ENCODE measurements at places on chromosomes 4 and X. TPM values are rescaled to one million over a fixed set of nuclear protein-coding genes. Genes with fewer than 3 reads are reported as not detected.

GLRB gene
- total RNA-seq = not detected

CT45A3 gene
- total RNA-seq = not detected

AFP gene
- total RNA-seq = not detected

CXorf65 gene
- 7.5 TPM for total RNA-seq

RHOXF2 gene
- not detected for total RNA-seq

SHOX gene
- total RNA-seq = not detected

BMPR1B gene
- not detected for total RNA-seq

DNA sequence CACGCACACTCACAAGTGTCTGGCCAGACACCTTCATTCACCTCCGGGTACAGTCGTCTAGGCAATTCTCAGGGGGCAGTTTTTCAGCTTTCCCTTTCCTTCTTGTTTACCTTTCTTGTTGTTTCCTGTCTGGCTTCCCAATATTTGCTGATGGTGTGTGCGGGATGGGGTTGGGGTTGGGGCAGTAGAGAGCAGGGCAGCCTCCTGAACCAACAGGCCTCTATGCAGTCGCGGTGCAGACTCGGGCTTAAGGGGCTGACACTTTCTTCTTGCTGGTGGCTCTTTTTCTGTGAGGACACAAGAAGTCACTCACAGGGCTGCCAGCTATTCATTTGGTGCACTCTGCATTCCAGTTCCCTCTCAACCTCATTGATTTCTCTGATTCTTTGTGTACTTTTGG lies 56.4 kb downstream of the NBDY start:
- no peak for DNase-seq

GRCh38 chr4:141739636-141740035 lies 103.3 kb downstream of the IL15 start:
- no peak for DNase-seq

DNA sequence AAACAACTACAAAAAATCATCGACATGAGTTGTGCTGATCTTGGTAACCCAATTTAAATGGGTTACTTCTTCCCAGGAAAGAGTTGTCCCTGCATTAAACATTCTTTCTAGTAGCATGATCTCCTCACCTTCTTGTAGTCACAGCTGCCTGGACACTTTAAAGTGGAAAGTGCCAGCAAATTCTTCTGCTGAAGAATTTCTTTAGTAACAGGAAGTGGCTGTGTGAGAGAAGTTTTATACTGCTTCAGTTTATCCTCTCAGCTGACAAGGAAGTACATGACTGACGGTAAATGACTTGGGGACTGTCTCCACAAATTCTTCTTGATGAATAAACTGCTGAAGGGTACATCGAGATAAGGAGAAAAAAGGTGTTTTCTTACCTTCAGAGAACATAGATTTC lies 18.2 kb upstream of the TNIP3 start:
- DNase-seq = no peak

DNA sequence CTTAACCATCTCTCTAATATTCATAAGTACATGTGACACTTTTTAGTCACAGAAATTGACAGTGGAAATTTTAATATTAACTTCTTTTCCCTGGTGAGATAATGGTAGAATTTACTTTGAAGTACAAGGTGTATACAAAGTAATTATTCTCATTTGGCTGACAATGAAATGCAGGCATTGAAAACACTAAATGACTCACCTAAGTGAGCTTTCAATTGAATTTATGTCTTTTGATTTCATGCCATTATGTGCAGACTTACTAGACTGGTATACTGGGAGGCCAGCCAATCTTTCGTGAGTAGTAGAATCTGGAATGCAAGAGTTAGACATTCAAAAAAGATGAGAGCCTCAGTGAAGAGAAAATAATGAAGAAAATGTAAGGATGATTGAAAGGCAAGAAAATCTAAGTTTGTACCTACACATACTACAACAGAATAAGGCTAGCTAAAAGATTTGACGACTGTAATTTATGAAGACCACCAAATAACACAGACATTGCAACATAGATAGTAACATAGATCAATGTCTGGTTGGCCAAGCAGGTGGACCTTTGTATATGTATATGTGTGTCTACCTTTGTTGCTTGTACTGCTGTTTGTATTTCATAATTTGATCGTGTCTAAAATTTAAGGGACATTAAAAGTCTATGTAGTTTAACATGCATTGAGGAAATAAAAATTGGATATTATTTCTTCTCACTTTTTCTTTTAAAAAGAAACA lies 459.7 kb downstream of the IL15 start:
- DNase-seq = no peak

GRCh38 chrX:115067812-115068211 lies 50.4 kb upstream of the IL13RA2 start:
- no peak for DNase-seq

- no peak for DNase-seq
Observed at GRCh38 chr4:119598521-119598920, 30.1 kb downstream of the PDE5A start.

- no peak for DNase-seq
Observed at GRCh38 chr4:174275101-174275500, 8.4 kb downstream of the FBXO8 start.

DNA sequence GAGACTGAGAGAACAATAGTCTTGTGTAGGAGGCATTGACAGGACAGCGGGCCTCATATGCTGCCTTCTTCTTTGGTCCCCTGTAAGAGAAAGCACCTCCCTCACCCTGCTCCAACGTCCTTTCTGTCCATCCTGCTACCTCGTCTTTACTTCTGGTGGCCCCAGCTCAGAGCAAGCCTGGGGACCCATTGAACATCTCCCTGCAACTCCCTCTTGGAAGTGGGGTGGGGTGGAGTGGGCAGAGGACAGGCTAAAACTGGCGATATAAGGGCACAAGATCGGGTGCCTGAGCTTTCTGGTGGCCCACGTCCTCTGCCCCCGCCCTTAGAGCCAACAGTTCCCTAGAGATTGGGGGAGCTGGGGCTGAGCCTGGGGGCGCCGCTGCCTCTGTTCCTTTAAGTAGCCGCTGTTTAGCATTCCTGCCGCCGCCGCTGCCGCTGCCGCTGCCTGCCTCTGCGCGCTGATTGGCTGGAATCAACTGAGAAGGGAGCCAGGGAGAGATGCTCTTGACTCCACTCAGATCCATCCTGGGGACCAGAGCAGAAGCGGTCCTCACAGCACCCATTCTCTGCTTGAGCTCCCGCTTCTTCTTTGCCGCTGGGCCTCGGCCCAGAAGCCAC lies at the start of gene DLG3:
TSS of gene DLG3 (plus strand) at position 510 of the 620 bp plus-strand sequence. CDS start 367 bp downstream, outside the sequence.
- DNase-seq = no peak

DNA sequence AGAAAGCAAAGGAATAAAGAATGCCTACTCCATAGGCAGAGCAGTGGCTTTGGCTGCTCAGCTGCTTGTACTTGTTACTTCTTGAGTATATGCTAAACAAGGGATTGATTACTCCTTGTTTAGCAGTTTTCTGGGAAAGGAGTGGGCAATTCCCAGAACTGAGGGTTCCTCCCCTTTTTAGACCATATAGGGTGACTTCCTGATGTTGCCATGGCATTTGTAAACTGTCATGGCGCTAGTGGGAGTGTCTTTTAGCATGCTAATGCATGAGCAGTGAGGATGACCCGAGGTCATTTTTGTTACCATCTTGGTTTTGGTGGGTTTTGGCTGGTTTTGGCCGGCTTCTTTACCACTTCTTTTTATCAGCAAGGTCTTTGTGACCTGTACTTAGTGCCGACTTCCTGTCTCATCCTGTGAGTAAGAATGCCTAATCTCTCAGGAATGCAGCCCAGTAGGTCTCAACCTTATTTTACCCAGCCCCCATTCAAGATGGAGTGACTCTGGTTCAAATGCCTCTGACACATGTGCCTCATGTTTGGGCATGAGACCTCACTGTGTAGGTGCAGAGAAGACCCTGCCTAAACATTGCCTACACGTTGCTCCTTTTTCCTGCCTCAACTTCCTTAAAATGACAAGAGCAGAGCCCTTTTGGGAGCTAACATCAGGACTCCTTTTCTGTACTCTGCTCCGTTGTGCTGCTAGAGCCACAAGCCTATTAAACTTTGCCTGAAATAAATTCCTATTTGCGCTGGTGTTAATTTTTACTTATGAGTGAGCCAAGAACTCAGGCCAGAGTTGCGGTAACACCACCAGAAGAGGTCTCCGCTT lies 21.0 kb upstream of the UBA6 start:
- no peak for DNase-seq

DNA sequence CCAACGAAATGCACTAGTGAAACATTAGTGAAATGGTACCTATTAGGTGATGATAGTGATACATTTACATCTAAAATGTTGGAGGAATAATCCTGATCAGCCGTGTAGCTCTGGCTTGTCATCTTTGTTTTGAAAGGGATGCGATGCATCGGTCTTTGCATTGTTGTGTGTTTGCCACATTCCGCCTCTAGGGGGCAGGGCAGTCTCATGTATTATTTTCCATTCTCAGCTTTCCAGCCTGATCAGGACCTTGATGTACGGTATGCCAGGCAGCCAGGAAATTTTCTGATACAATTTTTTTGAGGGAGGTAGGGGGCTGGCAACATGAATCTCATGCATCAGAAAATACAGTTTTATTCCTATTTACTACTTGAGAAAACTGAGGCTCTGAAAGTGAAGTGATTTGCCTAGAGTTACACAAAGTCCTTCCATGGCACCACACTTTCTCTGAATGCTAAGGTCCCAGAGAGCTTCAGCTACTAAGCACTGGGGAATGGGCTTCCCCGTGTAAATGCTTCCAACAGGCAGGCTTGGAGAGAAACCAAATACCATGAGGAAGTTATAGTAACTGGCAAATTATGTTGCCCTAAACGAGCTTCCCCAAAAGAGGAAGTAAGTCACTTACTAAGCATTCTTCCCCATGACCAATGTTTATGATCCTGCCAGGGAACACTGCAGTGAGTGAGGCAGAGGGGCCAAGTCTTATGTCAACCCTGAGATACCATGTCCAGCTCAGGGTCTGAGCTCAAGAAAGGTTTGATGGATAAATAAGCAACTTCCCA lies 31.8 kb upstream of the IQSEC2 start:
- DNase-seq = no peak

All from activated naive CD4-positive, alpha-beta T cell treated with anti-CD3 and anti-CD28 coated beads, Interleukin-2, amount 50 U/mL, for 72 hours (primary cell).